ENCODE measurements at places on chromosomes 4 and X.

- H3K27ac ChIP-seq: no peak overlapping the region
- no peak overlapping the region for H3K4me3 ChIP-seq
- H3K4me1 ChIP-seq: peaks cover 3% of the 10 kb centered on the region
- no peak for DNase-seq
- H3K36me3 ChIP-seq: no peaks in the 10 kb centered on the region
Measured at GRCh38 chr4:168886351-168886750, 123.7 kb downstream of the CBR4 start.

GRCh38 chrX:148146121-148146520 is 165.0 kb downstream of the FMR1NB start:
- no peaks in the 10 kb centered on the region for H3K4me1 ChIP-seq
- H3K4me3 ChIP-seq: no peak overlapping the region
- H3K27ac ChIP-seq: no peak overlapping the region
- no peaks in the 10 kb centered on the region for H3K36me3 ChIP-seq

- H3K27me3 ChIP-seq: no peaks in the 10 kb centered on the region
- no peak overlapping the region for H3K4me3 ChIP-seq
- DNase-seq: no peak
- no peaks in the 10 kb centered on the region for H3K4me1 ChIP-seq
- no peak overlapping the region for H3K27ac ChIP-seq
Measured at GRCh38 chr4:151198748-151199147, 78.2 kb upstream of the PRSS48 start.

DNA sequence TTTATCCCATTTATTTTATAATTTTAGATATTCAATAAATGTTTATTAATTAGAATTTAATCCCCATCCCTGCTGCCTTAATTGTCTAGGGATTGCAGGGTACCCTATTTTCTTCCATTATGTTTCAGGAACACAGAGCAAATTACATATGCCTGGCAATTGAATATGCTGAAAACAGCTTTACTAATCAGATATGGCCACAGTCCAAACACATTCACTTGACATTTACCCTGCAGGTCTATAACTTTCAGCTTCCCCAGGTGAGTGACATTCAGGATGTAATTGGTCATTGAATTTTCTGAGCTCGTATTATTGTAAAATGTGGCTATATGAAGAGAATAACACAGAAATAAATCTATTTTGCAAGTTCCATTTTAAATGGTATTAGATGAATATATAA is 218.7 kb upstream of the NDST4 start:
- no peaks in the 10 kb centered on the region for H3K36me3 ChIP-seq
- H3K4me3 ChIP-seq: no peak overlapping the region
- DNase-seq: no peak
- no peaks in the 10 kb centered on the region for H3K27me3 ChIP-seq

DNA sequence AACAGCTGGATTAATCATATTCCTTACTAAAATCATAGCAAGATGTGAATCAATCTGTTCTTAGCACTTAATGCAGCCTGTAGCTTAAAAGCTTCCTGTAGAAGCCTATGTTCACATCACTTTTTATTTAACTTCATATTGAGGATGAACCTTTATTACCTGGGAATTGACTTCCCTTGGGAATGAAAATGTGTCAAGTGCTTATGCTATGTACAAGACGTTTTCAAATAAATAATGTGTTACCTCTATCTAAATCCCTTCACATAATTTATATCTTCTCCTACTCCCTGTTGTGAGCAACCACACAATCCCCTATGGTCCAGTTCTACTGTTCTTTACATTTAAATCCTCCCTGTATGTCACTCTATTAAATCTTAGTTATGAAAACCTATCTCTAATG is 633.1 kb downstream of the FSTL5 start:
- H3K27ac ChIP-seq: no peak overlapping the region
- no peaks in the 10 kb centered on the region for H3K36me3 ChIP-seq
- no peaks in the 10 kb centered on the region for H3K4me1 ChIP-seq
- H3K27me3 ChIP-seq: no peaks in the 10 kb centered on the region

DNA sequence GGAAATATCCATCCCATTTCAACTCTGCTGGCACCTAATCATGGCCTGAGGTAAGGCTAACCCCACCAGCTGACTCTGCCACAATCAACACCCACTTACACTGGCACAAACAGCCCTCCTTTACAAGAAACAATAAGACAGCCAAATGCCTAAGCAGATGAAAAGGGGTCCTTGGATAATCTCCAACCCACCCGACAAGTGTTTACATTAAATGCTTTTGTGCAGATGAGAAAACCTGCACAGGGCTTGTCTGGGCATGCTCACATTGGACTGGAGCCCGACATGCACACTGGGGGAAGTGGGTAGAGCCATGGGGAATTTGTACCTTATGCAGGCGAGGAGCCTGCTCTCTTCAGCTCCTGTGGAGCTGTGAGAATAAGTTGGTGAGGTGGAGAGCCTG is 138.9 kb upstream of the ITM2A start:
- DNase-seq: no peak
- no peak overlapping the region for H3K27ac ChIP-seq
- H3K27me3 ChIP-seq: no peaks in the 10 kb centered on the region
- no peaks in the 10 kb centered on the region for H3K36me3 ChIP-seq
- H3K4me1 ChIP-seq: no peaks in the 10 kb centered on the region

DNA sequence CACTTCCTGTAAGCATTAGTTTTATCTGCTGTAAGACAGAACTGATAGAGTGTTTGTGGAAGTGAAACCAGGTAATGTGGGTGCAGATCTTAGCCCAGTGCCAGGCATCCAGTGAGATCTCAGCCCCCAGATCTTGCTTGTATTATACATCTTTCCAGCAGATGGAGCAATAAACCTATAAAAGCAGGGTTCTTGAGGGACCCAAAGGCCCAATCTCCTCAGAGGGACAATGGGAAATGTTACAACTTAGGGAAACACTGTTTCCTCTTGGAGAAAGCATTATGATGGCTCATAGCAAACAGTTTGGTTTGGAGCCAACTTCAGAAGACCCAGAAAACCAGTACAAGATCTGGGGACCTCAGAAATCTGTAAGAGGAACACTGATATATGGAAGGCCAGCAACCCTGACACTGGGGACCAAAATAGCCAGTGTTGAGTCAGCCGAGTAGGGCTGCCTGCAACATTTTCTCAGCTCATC is 206.3 kb downstream of the SLC7A11 start:
- DNase-seq: peak; percentile 2
- H3K36me3 ChIP-seq: no peaks in the 10 kb centered on the region
- no peaks in the 10 kb centered on the region for H3K4me1 ChIP-seq
- no peaks in the 10 kb centered on the region for H3K27me3 ChIP-seq

DNA sequence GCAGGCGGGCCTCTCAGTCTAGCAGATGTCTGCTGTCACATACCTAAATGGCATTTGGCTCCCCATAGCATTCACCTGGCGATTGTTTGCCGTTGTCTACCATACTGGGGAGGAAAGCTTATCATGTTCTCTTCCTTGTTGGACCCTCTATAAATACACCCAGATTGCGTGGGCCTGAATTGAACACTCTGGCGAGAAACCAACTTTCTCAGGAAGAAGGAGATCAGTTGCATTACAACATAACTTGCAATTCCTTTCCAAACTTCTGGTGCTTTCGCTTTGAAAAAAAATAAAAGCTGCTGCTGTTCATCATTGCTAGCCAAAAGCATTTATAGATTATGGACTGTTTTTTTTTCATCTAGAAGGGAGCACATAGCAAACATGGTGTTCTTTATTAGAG is 230.0 kb upstream of the GPC4 start:
- no peaks in the 10 kb centered on the region for H3K4me1 ChIP-seq
- no peak overlapping the region for H3K27ac ChIP-seq
- no peaks in the 10 kb centered on the region for H3K36me3 ChIP-seq
- no peaks in the 10 kb centered on the region for H3K27me3 ChIP-seq
- H3K4me3 ChIP-seq: no peak overlapping the region
- no peak for DNase-seq

DNA sequence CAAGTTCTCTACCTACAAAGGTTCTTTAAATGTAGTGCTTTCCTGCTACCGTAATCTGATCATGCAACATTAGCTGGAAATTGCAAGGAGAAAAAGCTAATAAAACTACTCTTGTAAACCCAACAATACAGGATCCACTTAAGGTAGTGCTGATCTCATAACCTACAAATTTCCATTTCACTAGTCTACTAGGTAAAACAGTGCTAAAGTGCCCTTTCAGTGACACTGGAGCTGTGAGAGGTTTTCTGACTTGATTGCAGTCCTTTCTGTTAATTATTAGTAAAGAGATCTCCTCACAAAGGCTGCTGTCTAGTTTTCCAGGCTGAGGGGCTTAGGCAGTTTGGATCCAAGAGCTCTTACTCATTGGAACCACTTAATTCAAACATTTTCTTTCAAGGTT is 1118.7 kb downstream of the SH3BGRL start:
- no peak overlapping the region for H3K27ac ChIP-seq
- DNase-seq: no peak
- no peaks in the 10 kb centered on the region for H3K27me3 ChIP-seq
- no peaks in the 10 kb centered on the region for H3K4me1 ChIP-seq
- no peak overlapping the region for H3K4me3 ChIP-seq

- H3K36me3 ChIP-seq: no peaks in the 10 kb centered on the region
- no peaks in the 10 kb centered on the region for H3K4me1 ChIP-seq
- no peaks in the 10 kb centered on the region for H3K27me3 ChIP-seq
- H3K27ac ChIP-seq: no peak overlapping the region
- no peak for DNase-seq
Measured at GRCh38 chr4:8254076-8254475, 15.5 kb upstream of the HTRA3 start.

DNA sequence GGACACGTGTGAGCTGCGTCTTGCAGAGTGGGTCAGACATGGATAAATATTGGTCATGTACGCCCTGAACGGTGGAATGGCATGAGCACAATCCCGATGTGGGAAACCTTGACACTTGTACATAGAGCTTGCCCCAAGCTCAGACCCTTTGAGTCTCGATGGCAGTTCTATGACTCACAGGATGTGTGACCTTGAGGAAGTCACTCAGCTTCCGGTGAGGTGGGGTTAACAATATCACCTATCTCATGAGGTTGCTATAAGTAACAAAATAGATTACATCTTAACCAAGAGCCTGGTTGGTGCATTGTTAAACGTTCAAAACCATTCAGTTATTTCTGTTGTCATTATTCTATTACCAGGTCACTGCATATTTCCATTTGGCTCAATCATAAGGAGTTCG is 109.1 kb upstream of the TBL1X start:
- no peak overlapping the region for H3K4me3 ChIP-seq
- H3K27ac ChIP-seq: peak overlapping the region; percentile 61
- DNase-seq: peak; percentile 22
- no peaks in the 10 kb centered on the region for H3K27me3 ChIP-seq
- H3K36me3 ChIP-seq: no peaks in the 10 kb centered on the region

DNA sequence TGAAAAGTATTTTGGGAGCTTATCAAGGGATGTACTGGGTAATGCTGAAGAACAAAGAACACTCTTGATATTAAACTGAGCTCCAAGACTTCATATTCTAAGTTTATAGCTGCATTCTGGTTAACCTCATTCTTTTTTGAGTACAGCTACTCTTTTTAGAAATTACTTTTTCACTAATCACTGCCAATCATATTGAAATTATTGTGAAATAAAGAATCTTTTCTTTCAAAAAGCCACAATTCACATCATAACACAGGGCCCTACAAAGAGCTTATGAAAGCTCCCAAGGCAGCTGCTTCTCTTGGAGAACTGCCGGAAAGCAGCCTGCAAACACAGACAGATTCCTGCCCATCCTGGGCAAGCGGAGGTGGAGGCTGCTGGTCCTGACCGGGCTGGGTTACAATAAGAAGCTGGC is 121.4 kb downstream of the RNF150 start:
- no peak overlapping the region for H3K27ac ChIP-seq
- no peaks in the 10 kb centered on the region for H3K27me3 ChIP-seq
- no peaks in the 10 kb centered on the region for H3K36me3 ChIP-seq
- H3K4me3 ChIP-seq: no peak overlapping the region
- no peaks in the 10 kb centered on the region for H3K4me1 ChIP-seq

DNA sequence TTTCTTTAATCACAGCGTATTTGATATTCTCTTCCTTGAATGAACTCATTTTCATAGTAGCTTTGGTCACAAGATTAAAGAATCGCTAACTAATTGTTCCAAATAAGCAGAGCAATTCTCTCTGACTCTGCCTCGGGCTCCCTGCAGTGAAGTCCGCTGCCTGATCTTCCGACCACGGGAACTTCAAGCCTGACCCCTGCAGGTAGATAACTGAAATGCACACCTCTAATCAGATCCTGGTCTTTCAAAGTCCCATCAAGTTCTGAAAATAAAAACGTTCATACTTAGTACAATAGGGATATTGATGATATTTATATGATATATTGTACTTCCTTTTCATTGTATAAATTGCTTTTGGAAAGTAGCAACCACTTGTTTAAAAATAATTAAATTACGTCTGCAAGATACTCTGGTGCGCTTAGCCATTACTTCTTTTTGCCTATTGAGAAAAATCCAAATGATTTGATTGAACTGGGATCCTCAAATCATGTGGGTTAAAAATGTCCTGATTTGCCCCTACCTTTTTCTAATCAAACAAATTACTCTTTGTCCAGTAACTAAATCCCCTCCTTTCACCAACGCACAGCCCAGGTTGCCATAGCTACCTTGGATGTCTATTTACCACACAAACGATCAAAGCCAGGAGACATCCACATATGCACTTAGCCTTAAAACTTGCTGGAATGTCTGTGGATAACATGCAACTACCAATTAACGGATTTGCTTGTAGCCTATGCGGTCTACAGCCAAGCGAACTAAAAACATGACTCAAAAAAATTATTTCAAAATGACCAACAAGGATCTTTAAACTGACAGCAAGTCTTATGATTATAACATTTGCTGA is 4.2 kb downstream of the MID1 start:
- peaks cover 8% of the 10 kb centered on the region for H3K4me1 ChIP-seq
- no peaks in the 10 kb centered on the region for H3K36me3 ChIP-seq
- H3K27ac ChIP-seq: no peak overlapping the region
- H3K4me3 ChIP-seq: no peak overlapping the region
- H3K27me3 ChIP-seq: peaks cover 3% of the 10 kb centered on the region

- no peaks in the 10 kb centered on the region for H3K27me3 ChIP-seq
- no peak overlapping the region for H3K4me3 ChIP-seq
- no peaks in the 10 kb centered on the region for H3K36me3 ChIP-seq
- DNase-seq: no peak
- no peaks in the 10 kb centered on the region for H3K4me1 ChIP-seq
- no peak overlapping the region for H3K27ac ChIP-seq
Measured at GRCh38 chrX:7318661-7319060, 170.7 kb upstream of the PUDP start.

GRCh38 chr4:74961230-74961629 is 28.3 kb downstream of the PARM1 start:
- no peaks in the 10 kb centered on the region for H3K4me1 ChIP-seq
- no peak overlapping the region for H3K27ac ChIP-seq
- no peaks in the 10 kb centered on the region for H3K36me3 ChIP-seq
- no peak for DNase-seq

DNA sequence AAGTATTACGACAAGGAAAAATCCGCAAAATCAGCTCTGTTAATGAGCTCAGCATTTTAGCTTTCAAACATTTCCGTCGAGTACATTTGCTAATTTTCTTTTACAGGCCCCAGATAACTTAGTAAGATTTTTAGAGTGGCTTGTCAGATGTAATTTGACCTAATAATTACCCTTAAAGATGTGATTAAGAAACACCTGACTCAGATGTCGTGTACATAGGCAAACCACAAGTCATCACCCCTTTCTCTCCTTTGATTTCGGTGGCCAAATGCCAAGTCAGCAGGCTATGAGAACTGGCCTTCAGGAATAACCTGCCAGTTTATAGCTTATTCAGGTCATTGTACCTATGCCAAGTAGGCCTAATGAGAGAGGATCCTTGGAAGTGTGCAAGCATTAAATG is 369.6 kb downstream of the PCDH7 start:
- no peak overlapping the region for H3K27ac ChIP-seq
- no peaks in the 10 kb centered on the region for H3K4me1 ChIP-seq
- no peaks in the 10 kb centered on the region for H3K36me3 ChIP-seq
- DNase-seq: no peak

All from natural killer cell (primary cell).